ENCODE measurements at places on chromosomes 1 and 21.

- no peak for DNase-seq
These were observed 150.9 kb upstream of the C1orf174 start for GRCh38 chr1:4050998-4051397.

DNA sequence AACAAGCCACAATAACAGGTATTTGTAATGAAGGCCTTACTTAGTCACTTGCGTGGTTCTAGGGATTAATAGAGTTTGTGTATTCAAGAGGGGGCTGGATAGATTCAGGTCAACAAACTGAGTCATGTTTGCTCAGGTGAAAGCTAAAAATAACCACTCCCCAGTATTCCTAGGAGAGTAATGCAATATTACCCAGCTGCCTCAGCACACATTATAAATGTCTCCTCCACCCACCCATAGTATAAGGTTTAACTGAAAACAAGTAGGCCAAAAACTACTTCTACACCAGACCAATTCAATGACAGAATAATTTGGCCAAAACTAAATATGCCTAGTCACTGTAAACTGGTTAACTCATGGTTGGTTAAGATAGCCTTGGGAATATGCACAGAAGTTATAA lies 34.4 kb downstream of the WLS start:
- no peak for DNase-seq

GRCh38 chr1:24931468-24932231 lies 1.6 kb upstream of the RUNX3 start:
- no peak for DNase-seq

- DNase-seq = no peak
These were observed 21.3 kb upstream of the CYP4X1 start for GRCh38 chr1:47002211-47002610.

GRCh38 chr1:202207292-202207691 lies 13.7 kb downstream of the LGR6 start:
- no peak for DNase-seq

GRCh38 chr21:15820852-15821379 lies 91.1 kb downstream of the USP25 start:
- DNase-seq = no peak

GRCh38 chr1:119275145-119276134 lies 93.1 kb upstream of the HAO2 start:
- DNase-seq = peak; percentile 11

GRCh38 chr1:53180226-53180625 lies 16.4 kb upstream of the CPT2 start:
- DNase-seq = no peak

DNA sequence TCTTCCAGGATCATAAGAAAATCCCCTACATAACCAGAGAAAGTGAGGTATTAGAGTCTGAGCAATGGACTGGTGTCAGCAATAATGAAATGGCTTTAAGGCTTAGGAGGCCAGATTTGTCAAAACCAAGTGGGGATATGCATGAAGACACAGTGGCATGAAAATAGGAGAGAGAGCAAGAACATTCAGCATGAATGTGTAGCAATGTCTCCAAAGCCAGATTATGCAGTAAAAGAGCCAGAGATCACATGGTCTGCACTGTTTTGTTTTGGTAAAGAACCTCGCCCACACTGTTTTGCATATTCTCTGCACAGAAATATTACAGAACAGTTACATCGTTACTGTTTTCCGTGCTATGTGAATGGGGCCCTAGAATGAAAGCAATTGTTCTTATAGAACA lies 589.4 kb downstream of the PLPP3 start:
- DNase-seq = no peak

DNA sequence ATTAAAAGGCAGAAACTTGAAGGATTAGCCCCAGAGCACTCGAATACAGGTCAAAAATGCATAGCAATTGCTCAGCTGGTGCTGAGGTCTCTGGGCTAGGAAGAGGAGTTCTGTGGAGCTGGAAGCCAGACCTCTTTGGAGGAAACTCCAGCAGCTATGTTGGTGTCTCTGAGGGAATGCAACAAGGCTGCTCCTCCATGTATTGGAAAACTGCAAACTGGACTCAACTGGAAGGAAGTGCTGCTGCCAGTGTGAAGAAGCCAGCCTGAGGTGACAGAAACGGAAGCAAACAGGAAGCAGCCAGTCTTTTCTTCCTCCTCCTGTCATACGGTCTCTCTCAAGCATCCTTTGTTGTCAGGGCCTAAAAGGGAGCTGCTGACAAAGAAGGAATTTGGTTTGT lies 233.4 kb upstream of the FGGY start:
- no peak for DNase-seq

DNA sequence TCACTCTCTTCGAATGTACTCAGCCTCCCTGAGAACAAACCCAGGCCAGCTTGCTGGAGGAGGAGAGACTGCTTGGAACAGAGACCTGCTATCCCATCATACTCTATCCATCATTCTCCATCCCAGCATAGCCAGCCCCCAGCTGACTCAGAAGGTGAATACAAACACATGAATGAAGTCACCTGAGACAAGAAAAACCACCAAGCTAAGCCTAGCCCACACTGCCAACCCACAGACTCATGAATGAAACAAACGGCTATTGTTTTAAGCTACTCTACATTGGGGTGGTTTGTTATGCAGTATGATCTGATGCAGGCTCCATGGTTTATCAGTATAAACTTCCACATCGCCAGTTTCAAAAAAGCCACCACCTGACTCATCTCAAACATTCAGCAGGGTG lies 395.6 kb downstream of the SETD4 start:
- DNase-seq = no peak

DNA sequence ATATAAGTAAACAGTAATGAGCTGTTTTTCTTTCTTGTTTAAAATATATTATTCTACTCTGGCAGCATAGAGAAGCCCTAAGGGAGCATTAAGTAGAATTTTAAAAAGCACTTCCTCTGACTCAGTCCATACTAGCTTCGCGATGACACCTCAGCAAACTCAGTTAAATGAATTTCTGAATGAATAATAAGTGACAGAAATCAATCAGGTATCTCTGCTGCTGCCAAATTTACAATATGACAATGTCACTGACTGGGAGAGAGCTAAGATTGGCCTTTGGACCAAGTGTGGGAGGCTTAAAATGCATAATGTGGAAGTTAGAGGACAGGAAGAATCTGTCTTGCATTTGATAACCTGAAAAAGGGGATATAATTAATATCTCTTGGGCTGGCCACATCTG lies 296.1 kb downstream of the HHIPL2 start:
- DNase-seq = no peak

- no peak for DNase-seq
These were observed 4.5 kb downstream of the IVNS1ABP start for GRCh38 chr1:185312361-185313138.

- no peak for DNase-seq
These were observed 1.0 kb downstream of the GALNT2 start for GRCh38 chr1:230067871-230068620.

DNA sequence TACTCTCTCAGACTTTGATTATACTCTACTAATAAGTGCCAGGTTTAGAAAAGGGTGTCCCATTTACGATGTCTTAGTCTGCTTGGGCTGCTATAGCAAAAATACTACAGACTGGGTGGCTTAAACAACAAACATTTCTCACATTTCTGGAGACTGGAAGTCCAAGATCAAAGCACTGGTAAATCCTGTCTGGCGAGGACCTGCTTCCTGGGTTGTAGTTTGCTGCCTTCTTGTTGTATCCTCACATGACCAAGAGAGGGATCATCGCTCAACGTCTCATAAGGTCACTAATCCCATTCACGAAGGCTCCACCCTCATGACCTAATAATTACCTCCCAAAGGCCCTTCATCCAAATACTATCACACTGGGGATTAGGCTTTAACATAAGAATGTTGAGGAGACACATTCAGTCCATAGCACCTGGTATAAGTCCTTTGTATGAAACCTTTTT lies 12.0 kb downstream of the PRDX6 start:
- no peak for DNase-seq

GRCh38 chr21:32377506-32377905 lies 15.3 kb downstream of the URB1 start:
- DNase-seq = no peak

- DNase-seq = no peak
These were observed 91.5 kb downstream of the SPATA46 start for GRCh38 chr1:162285149-162285561.

- DNase-seq = no peak
These were observed 12.9 kb downstream of the EPB41 start for GRCh38 chr1:28927266-28927647.

DNA sequence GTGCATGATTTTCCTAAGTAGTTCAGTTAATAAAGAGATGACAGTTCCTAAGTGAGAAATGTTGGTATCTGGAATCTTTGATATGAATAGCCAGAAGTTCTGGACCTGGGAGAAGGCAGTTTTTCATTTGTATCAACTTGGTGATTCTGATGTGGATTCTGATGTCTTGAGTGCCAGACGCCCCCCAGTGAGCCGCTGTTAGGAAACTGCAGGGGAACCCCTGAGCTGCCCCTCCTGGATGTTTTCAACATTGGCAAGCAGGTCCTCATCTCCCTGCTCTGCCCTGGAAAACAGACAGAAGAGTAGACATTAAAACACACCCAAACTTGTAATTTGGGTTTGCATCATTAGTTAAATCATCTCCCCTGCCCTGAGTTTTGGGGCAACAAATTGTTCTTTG lies 7.4 kb downstream of the ETS2 start:
- no peak for DNase-seq

- no peak for DNase-seq
These were observed 52.4 kb downstream of the SLC45A1 start for GRCh38 chr1:8370046-8370881.

DNA sequence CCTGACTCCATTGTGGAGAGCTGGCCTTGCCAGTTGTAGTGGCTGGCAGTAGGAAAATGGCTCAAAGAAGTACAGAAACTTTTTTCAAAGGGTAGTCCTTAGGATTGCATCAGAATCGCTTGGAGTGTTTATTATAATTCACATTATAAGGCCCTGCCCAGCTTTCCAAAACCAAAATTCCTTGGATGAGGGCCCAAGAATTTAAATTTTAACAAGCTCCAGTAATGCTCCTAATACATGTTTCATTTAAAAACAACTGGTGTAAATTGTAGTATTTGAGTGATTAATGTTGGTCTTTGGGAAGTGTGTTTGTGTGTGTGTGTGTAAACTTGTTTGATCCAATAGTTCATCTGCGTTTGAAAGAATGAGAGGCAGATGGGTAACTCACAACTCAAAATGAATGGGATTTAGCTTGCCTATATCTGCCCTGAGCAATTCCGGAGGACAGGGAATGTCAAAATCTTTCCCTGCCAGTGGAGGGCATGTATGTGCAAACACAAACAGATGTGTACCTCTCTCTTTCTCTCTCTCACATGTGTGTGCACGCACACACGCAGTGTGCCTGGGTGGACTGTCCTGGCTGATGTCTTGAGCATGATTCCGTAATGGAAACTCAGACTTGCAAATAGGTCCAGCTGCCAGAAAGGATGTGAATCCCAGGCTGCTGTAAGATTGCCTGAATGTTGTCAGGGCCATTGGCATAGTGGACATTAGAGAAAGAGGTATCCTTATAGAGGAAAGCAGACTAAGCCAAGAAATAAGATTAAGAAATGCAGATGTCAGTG lies 293.1 kb downstream of the LMX1A start:
- no peak for DNase-seq

DNA sequence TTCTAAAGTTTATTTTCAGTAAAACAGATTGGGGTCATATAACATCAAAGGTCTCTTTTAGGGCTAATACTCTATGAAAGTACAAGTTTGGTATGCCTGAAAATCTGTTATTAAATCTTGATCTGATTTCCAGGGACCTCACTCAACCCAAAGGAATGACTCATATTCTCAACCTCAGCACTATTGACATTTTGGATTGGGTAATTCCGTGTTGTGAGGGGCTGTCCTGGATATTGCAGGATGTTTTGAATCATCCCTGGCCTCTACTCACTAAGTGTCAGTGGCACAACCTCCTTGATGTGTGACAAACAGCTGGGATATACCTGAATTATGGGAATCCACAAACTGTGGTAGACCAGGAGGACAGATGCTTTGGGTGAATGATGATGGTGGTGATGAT lies 51.5 kb upstream of the CYP2J2 start:
- DNase-seq = no peak

DNA sequence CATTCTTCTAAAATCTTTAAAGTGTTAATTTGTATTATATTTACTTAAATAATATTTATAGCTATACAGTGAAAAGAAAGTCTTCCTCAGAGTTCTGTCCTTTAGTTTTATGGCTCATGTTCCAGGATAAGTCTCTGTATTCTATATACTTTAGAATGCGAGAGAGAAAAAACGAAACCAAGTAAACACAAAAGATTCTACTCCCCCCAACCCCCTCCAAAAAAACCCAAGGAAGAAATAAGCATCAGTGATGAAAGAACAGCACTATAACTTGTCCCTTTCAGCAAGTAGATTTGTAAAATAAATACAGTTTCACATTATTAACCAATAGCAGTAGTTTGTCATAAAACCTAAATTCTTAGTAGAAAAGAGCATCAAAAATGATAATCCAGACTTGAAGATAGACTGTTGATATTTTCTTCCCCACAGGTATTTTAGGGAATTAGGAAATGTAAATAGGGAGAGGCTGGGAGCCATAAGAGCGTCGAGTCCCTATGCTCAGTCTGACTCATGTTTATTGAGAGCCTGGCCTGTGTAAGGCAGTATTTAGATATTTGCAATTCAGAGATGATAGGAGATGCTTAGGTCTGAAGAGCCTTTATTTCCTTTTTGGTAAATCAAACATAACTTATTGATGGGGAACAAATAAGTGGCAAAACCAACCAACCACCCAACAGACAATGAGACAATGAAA lies 35.5 kb downstream of the CDC14A start:
- DNase-seq = no peak

- no peak for DNase-seq
These were observed 140.4 kb upstream of the KCNE2 start for GRCh38 chr21:34223376-34223775.

DNA sequence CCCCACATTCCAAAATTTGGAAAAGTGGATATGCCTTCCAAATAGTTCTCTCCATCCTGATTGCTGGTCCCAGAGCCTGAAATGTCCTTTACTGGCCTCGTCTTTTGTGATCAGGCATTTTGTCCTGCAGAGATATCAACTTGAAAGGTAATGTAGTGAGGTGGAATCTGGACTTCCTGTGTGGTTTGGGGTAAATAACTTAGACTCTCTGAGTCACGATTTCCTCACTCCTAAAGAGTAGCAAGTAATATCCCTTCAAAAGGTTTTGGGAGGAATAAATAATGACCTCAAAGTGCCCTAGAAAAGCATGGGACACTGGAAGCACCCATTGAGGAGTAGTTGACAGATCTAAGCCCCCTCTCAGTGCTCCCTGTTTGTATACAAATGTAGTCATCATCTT lies 426.6 kb downstream of the OMA1 start:
- no peak for DNase-seq

DNA sequence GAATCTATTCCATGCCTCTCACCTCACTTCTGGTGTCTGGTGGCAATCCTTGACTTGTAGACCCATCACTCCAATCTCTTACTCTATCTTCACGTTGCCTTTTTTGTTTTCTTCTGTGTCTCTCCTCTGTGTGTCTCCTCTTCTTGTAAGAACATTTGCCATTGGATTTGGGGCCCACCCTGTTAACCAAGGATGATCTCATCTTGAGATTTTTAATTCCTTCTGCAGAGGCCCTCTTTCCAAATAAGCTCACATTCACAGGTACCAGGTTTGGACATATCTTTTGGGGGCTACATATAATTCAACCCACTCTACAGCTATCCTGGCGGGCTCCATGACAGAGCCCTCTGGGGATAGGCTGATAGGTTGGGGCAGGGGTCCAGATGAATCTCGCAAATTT lies 55.8 kb downstream of the UBE2T start:
- no peak for DNase-seq

- no peak for DNase-seq
These were observed 22.0 kb downstream of the LDLRAD2 start for GRCh38 chr1:21834094-21834493.

All from T-helper 1 cell (primary cell).